Activated T-helper 17 cell treated with anti-CD3 and anti-CD28 coated beads, Interleukin-2, amount 50 U/mL, for 72 hours (primary cell): ENCODE measurements at places on chromosomes 2 and 18. TPM values are rescaled to one million over a fixed set of nuclear protein-coding genes. Genes with fewer than 3 reads are reported as not detected.

GRCh38 chr2:217645896-217646295 is 356.9 kb downstream of the TNS1 start:
- no peak for ATAC-seq

- ATAC-seq = peak; percentile 82
Measured at GRCh38 chr2:216006164-216006663, 7.1 kb downstream of the MREG start.

- peak; percentile 42 for ATAC-seq
Measured at GRCh38 chr18:49874238-49874637, 60.9 kb upstream of the ACAA2 start.

DNA sequence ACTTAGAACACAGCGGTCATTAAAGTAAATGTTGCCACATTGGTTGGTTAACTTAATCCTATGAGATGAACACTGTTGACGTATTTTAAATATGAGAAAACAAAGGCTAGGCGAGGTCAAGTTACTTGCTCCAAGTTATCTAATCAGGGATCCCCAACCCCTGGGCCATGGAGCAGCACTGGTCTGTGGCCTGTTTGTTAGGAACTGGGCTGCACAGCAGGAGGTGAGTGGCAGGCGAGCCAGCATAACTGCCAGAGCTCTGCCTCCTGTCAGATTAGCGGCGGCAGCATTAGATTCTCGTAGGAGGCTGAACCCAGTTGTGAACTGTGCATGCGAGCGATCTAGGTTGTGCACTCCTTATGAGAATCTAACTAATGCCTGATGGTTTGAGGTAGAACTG is 878.9 kb downstream of the CPS1 start:
- no peak for ATAC-seq

DNA sequence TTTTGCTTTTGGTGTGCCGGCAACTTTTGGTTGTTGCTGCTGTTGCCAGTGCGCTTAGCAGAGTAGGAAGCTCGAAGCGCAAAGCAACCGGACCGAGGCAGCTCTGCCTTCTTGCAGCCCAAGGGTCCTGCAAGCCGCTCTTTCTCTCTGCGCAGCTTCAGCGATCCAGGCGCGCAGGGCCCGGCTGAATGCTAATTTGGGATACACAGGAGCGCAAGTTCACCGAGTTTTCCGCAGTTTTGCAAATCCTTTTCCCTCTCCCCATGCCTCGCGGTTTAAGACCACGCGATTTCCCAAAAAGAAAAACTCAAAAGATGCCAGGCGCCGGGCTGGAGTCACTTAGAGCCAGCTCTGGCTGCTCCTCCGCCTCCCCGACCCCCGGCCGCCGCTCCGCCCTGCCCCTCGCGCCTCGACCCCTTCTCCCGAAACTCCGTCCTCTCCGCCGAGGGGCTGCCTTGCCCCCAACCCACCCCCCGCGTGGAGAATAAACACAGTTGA is 13.5 kb upstream of the SIX3 start:
- ATAC-seq = no peak

DNA sequence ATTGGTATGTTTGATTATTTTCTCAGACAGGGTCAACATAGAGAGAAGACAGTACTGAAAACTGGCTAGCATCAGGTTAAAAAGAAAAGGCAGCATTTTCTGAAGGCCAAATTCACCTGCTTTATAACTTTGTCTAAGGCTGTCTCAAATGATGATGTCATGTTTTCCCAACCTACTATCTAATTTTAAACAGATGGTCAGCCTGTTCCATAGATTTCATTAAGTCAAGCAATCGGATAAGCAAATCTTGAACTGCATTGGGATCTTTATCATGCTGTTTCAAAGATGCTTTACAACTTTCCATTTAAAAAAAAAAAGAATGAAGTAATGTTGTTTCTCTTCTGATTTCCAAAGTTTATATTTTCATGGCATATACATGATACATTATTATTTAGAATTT is 56.3 kb upstream of the SPOPL start:
- ATAC-seq = no peak

DNA sequence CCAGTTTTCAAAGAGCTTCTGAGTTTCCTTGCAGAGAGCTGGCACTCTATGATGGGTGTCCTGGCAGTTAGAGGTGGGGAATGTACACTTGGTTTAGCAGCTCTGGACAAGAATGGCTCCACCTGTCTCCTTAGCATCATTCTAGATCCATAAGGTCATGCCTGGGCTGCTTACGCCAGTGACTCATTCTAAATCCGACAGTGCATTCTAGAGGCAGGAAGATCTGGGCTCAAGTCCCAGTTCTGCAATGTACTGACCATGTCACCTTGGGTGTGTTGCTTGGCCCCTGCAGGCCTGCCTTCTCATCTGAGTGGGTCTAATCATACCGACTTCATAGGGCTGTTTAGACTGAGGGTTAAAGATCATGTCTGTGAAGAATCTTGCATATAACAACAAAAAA is 46.5 kb downstream of the PTGR3 start:
- ATAC-seq = no peak

GRCh38 chr2:161995553-161996016 is 78.4 kb downstream of the DPP4 start:
- ATAC-seq = peak; percentile 53

- no peak for ATAC-seq
Measured at GRCh38 chr2:168453404-168453803, 2.7 kb upstream of the CERS6 start.

DNA sequence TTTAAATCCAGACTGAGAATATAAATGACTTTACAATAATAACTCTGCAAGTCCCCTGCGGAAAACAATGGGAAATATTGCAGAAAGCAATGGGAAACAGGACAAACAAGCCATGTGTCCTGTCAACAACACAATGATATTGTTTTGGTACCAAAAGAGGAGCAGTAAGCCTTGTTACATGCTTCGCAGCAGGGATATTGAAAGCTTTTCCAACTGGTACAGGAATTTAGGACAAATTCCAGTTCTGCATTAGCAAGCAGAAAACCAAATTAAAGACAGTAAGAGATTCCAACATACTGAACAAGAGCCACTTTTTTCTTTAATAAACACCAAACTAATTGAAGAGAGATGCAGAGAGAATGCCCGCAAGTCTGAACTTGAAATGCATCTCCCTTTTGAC is 30.0 kb downstream of the FRZB start:
- ATAC-seq = no peak

GRCh38 chr2:194319222-194319992 is 1337.6 kb upstream of the SLC39A10 start:
- no peak for ATAC-seq

DNA sequence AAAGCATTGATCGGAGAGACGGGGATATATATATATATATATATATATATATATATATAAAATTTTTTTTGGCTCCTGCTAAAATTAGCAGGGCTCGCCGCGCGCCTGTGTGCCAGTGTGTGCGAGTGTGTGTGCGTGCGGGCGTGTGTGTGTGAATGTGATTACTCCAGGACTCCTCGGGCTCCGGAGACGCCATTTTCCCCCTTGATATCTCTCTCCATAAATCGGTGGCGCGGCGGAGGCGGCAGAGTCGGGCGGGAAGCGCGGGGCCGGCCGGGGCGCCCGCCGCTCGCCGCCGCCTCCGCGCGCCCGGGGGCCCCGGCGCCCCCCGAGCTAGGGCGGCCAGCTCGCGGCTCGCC is 795 bp upstream of the SETBP1 start:
- peak; percentile 28 for ATAC-seq

GRCh38 chr2:70388128-70388527 is 86.3 kb upstream of the FAM136A start:
- ATAC-seq = no peak

DNA sequence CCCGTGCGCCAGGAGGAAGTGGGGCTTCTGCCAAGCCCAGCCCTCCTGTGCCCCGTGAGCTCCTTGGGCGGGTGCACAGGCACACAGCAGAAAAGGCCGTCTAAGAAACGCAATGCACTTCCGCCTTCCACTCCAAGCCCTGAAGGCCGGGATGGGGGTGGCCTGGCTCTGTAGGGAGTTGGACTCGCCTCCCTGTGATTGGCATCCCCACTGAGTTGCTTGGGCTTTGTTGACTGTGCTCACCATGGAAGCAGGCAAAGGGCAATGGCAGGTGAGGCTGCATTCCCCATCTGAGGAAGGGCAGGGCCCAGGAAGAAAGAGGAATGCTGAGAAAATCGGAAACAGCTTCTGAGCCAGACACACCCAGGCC is 66.8 kb downstream of the CRACDL start:
- no peak for ATAC-seq

GRCh38 chr2:168328421-168328820 is 81.0 kb upstream of the STK39 start:
- ATAC-seq = no peak

DNA sequence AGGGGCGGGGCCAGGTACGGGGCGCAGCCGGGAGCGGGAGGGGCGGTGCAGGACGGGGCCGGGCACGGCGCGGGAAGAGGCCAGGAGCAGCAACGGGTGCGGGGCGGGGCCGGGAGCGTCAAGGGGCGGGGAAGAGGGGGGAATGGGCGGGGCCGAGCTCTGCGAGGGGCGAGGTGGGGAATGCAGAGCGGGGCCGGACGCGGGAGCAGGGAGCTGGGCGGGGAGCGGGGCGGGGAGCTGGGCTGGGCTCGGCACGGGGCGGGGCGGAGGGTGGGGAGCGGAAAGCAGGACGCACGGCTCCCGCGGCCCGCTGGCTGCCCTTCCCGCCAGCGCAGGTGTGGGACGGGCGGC is at the start of gene IMPA2:
TSS of gene IMPA2 (plus strand) at position 316 of the 351 bp plus-strand sequence. CDS start 163 bp downstream, outside the sequence.
- no peak for ATAC-seq

GRCh38 chr2:37457401-37457901 is 113.0 kb downstream of the QPCT start:
- no peak for ATAC-seq

GRCh38 chr2:172655091-172655837 is 80.4 kb upstream of the RAPGEF4 start:
- no peak for ATAC-seq

GPR35 gene
- total RNA-seq = 4.4 TPM

ZC3H8 gene
- total RNA-seq = 29.5 TPM

STK39 gene
- 27.9 TPM for total RNA-seq

HOXD13 gene
- not detected for total RNA-seq

MIB1 gene
- total RNA-seq = 64.0 TPM

FOXI3 gene
- total RNA-seq = not detected
